ENCODE measurements at places on chromosomes 11 and 22.
A peak's percentile ranks its signal among the peaks of the same experiment; 100 is the strongest.

DNA sequence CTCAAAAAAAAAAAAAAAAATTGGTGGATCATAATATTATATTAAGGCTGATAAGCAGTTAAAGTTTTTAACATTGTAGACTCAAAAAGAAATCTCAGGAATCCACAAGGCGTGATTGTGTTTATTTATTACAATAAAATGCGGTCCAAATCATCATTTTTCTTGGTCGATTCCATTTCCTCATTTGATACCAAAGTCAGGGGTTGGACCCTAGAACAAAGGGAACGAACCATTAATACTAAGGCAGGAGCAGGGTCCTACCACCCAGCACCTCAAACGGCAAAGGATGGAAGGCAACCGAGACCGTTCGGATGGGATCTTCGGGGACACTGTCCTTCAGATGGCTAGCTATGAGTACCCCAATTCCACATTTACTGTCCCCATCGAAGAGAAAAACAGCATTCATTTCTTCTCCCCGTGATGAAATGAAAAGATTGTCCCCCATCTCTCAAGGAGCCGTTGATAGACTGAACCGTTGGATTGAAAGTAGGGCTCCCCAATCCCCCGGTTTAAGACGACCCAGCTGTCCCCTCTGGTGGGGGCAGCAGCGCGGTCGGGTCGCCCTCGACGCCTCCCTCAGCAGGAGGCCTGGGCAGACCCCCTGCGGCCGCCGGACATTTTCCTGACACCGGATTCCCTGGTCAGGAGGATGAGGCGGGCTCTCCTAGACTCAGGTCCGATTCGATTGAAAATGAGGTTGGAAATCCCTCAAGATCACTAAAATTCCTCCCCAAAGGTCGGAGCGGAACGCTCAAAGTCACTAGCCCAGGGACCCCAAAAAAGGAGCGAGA is 607 bp downstream of the DMC1 start:
- DNase-seq: peak; percentile 34

GRCh38 chr11:118521892-118522311 is 5.4 kb upstream of the TTC36 start:
- DNase-seq: no peak

DNA sequence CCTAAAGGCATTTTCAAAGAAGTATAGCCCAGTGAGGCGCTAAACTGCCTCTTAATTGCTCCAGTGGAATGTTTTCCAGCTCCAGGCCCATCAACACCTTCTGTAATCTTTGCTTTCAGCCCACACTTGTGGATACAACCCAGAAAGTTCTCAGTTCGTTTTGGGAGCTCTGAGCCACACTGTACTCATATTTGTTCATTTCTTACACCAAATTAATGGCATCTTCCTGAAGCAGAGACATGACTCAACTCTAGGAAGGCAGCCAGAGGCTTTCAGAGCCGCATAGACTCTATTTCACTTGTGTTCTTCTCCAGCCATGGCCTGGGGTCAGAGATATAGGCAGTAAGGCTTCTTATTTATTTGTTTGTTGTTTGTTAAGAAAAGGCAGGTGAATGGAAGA is 175.5 kb upstream of the NCAM1 start:
- DNase-seq: no peak

GRCh38 chr11:24625975-24626374 is 129.1 kb downstream of the LUZP2 start:
- DNase-seq: no peak

GRCh38 chr11:2709429-2709828 is 9.6 kb upstream of the KCNQ1OT1 start:
- no peak for DNase-seq

DNA sequence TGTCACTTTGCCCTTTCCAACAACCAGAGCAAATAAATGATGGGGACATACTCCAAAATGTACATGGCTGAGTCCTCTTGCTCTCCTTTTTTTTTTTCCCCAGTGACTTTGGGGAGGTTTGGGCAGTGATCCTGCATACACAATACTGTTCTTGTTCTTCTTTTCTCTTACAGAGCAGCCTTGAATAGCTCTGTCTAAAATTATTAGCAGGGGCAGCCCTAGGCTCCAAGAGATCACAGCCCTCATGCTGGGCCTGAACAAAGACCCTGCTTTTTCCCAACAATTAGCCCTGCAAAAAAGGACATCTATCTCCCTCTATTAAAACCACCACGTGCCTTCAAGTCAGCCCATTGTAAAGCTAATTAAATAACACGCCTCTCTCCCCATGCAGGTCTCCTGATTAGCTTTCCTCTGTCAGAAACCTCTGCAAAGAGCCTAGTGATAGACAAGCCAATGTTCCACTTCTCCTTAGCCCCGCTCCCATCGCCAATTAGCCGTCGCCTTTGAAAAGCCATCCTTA is 54.7 kb downstream of the ETS1 start:
- DNase-seq: no peak

DNA sequence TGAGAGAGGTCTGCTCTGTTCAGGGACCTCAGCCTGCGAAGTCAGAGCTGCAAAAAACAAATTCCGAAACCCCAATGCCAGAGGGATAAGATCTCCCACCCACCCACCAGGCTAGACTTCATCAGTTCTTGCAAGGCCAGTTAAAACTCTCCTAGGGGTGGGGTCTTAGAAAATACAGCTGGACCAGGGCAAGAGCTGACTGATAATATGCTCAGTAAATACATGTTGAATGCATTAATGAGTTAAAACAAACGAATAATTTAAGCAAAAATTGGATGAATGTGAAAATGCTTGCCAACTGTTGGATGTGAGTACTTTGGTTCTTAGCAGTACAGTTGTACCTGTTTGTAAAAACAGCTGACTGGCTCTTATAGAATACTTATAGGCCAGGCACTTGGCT is 129.8 kb downstream of the SERGEF start:
- DNase-seq: no peak

DNA sequence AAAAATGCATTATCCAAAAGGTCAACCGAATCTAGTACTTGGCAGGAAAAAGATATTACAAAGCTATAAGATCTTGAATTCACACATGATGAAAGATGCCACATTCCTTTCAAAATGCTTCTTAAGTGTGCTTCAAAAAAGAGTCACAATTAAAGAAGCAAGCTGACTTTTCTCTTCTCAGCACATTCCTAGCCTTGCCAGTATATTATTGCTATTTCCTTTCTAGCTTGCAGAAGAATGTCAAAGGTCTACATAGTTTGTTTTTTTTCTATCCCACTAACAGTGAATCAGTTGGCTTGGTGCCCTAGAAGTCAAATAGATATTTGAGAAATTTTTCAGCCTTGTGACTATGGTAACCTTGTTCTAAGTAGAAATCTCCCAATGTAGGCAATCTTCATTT is 56.8 kb downstream of the GUCY1A2 start:
- DNase-seq: no peak

- no peak for DNase-seq
These were observed 15.6 kb upstream of the UCP3 start for GRCh38 chr11:74024261-74025029.

DNA sequence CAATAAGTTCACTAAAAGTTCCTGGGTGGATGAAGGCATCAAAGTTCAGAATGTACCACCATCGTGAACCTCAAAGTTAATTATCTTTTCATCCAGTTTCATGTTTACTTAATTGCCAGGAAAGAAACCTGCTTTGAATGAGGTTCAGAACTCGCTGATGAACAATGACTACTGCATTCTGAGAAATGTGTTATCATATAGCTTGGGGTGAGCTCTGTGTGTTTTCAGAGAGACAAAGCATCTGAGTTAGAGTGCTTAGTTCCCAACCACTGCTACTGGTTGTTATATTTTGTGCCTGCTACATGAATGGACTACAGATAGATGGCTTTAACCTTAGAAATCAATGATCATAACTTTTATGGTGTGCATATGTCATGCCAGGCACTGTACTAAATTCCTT is 1131.0 kb downstream of the DLG2 start:
- no peak for DNase-seq

- DNase-seq: no peak
These were observed 37.1 kb downstream of the HIRA start for GRCh38 chr22:19394274-19395050.

DNA sequence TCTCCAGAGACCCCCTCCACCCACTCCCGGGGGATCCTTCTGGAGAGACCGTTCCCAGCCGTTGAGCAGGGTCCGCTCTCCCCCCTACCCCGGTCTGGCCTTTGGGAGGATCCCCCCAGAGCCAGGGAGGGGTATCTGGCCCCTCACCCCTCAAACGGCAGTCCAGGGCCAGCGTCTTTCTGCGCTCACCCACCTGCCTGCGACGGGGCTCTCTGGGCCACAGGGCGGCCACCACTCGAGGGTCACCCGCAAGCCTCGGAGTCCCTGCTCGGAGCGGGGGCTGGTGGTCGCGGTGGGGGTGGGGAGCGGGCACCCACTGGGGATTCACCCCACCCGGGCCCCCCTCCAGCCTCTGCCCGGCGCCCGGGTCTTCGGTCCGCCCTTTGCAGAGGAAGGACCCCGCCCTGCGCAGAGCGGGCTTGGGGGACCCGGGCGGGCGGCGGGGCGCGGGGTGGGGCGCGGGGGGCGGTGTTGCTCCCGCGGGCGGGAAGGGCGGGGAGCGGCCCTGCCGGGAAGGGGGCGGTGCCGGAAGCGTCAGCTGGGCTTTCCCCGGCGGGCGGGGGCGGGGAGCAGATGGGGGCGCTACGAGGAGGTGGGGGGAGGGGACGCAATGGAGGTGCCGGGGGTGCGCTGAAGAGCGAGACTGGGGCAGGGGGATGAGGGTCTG is 16.6 kb downstream of the CRELD2 start:
- DNase-seq: peak; percentile 18

DNA sequence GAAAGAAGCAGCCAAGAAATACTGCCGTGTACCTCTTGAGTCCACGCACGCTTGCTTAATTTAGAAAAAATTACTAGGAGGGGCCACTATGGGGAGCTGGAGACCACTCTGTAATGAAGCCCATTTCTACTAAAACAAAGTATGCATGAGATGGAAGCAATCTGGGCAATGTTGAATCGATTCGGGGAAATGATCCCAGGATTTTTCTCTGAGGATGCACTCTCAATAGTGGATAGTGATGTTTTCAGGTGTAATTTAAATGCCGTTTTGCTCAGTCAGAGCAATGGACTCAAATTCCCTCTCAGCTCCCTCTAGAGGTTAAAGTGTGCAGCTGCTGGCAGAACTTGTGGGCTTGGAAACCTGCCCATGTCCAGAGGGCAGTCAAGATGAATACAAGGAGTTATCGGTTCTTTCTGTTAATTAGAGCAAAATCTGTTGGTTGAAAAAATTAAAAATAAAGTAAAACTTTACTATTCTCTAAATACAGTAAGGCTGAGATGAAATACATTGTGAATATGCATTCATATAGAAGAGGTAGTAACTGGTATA is 64.1 kb downstream of the ME3 start:
- DNase-seq: no peak

DNA sequence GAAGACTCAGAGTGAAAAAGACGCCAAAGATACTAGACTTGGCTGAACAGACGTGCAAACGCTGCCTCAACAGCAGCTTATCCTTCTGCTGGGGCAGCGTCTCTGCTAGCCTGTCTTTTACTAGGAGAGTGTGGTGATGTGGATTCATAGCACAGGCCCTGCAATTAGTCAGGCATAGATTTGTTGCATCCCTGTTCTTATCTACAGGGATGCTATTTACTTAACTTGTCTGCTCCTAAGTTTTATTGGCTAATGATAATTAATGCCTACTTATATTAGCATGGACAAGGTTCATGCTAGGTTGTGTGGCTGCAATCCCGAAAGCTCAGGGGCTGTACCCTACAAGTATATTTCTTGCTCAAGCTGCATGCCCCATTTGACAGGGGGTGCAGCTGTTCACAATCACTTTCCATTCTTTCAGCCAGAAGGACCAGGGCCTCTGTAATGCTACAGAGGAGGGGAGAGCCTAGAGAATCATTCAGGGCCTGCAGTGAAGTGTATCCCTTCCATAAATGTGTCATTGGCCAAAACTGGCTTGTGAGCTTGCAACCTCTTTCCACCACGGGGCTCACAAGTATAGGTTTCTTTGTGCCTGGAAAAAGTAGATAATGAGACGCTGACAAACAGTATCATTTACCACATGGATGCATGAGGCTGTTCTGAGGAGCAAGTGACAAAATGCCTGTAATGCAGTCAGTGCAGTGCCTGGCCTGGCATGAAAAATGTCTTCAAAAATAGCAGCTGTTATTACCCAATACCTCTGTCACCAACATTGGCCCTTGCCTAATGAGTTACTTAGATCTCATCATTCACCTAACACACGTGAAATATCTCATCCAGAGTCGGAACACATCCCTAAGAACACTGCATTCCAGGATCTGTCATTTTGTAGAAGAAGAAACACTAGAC is 685.8 kb upstream of the API5 start:
- no peak for DNase-seq

DNA sequence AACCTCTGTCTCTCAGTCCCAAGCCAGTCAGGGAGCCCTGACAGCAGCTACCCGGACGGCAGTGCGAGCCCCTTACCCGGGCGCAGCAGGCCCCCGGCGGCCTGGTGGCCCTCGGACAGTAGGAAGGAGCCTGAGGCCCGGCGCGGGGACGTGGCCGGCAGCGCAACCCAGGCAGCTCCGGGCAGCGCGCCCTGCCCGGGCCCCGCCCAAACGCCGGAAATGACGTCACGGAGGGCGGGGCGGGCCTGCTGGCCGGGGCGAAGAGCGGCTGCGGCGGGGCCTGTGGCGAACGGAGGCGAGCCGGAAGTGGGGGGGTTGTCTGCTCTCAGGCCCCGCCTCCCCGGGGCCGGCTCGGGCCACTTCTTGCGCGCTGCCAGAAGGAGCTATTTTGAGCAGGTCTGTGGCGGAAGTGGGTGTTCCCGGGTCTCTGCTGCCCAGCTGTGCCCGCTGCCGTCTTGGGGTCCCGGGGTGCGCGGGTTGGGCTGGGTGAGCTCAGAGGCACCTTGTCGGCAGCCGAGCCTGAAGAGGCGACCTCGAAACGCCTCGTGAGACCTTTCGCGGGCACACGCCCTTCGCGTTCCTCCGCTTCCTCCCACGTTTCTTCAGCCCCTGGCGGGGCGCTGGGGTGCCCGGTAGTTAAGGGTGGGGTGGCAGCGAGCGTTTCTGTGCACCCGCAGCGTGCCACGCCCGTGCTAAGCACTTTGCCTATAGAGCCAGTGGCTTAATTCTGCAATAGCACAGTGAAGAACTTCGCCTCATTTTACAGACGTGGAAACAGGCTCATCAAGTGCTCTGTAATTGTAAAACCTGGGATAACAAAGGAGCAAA is at the start of gene C11orf24:
Gene C11orf24 (minus strand): TSS at position 193 of the 828 bp plus-strand sequence. CDS start 8,206 bp downstream, outside the sequence.
- peak; percentile 96 for DNase-seq

GRCh38 chr11:115008799-115009198 is 330.5 kb downstream of the NXPE2 start:
- no peak for DNase-seq

GRCh38 chr11:58927393-58928106 is 11.7 kb upstream of the GLYATL1 start:
- DNase-seq: no peak

- no peak for DNase-seq
These were observed 87.8 kb downstream of the SHANK2 start for GRCh38 chr11:71164621-71165020.

All from NCI-H510A treated with DMSO at 0.1 percent for 48 hours (cell line).